ENCODE measurements at places on chromosomes 5 and 9.
A peak's percentile ranks its signal among the peaks of the same experiment; 100 is the strongest.

DNA sequence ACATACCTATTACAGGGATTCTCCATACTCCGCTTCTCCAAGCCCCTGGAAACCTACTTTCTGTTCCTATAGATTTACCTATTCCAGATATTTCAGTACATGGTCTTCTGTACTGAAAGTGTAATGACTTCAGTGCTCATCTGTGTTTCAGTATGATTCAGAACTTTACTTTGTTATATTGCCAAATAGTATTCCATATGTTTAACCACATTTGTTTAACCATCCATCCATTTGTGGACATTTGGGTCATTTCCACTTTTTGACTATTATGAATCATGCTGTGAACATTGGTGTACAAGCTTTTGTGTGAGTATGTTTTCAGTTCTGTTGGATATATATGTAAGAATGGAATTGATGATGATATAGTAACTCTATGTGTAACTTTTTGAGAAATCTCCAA, 188.9 kb downstream of the PDZD2 start:
- DNase-seq = no peak

DNA sequence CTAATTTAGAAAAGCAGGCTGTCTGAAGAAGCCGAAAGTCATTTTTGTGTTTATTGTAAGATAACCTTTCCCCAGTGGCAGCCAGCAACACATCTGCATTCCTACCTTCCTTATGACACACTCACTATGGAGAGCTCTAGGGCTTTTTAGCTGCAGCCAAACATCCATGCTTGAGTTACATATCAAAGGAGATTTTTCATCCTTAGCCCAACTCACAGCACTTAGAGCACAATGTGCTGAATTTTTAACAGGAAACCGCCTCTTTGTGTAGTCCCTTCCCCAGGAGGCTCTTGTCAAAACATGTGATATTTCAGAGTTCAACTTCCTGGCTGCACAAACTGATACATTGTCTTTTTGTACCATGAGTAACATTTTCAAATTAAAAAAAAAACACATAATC, 379.2 kb downstream of the CTNND2 start:
- no peak for DNase-seq

DNA sequence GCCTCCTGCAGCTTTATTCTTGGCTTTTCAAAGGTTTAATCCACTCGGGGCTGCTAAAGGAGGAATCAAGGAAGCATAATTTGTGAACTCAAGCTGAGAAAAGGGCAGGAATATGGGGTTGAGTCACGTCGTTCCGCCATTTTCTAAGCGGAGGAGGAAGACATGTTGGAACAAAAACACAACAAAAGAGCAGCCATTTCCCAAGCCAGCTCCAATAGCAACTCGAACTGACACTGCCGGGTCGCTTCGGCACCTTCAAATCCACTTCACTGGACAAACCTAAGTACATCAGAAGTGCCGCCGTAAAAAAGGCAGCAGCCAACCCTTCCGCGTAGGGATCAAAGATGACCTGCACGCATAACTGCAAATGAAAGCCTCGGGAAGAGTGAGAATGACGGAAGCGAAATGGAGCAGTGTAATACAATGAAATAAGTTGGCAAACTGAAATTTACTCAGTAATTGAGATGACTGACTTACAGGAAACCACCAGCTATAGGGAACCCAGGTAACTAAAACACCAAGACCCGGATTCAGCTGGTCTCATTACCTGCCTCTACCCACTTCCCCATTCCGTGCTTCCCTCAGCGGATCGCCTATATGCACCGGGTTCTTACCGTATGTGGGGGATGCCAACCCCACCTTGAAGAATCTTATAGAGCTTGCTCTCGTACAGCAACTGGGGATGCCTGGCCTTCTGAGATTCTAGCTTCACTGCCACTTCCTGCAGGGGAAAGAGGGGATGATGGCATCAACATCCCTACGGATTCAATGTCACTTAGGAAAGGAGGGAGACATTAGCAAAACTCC, 1.6 kb downstream of the CSNK1A1 start:
- peak; percentile 13 for DNase-seq

GRCh38 chr9:76873056-76873792, 32.7 kb downstream of the PRUNE2 start:
- no peak for DNase-seq

DNA sequence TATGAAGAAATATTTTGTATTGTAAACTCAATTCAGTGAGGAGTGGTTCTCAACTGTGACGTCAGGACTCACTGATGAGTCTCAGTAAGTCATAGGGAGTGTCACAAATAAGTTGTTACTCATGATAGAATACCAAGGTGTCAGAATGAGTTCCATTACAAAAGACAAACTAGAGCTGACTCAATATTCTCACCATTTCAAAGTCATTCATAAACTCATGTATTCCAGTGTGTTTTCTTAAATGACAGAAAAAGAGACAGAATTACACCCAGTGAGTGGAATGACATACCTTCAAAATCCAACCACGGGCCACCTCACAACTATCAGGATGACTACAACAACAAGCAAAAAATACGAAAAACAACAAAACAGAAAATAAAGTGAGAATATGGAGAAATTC, 321.5 kb downstream of the ENC1 start:
- DNase-seq = no peak

DNA sequence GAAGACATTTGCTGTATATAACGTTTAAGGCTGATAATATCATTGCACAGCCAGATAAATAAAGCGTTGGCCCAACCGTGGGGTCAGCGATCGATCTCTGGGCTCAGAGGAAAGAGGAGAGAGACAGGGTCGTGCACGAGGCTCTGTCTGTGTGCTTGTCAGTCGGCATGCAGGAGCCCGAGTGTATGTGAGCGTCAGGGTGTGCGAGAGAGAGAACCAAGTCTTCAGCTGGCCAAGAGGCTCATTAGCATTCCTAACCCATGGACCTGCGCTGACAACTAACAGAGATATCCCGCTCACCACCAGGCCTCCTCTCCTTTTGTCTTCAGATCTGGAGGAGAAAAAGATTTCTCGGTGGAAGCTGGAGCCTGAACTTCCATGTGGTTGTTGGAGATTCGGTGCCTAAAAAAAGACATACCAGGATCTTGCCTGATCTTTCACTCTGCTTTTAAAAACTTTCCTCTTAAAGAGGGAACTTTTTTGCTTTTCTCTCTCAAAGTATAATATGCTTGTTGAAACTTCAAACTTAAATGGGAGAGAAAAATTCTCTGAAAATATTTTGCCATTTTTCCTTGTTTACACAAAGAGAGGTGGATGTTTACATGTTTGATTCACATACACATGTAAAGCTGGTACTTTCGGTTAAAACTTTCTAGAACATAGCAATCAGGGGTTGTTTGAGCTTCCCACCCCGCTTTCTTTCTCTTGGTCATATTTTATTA, 16.5 kb downstream of the NR2F1 start:
- DNase-seq = no peak

- no peak for DNase-seq
Measured at GRCh38 chr5:56561-57290, 35.2 kb upstream of the PLEKHG4B start.

DNA sequence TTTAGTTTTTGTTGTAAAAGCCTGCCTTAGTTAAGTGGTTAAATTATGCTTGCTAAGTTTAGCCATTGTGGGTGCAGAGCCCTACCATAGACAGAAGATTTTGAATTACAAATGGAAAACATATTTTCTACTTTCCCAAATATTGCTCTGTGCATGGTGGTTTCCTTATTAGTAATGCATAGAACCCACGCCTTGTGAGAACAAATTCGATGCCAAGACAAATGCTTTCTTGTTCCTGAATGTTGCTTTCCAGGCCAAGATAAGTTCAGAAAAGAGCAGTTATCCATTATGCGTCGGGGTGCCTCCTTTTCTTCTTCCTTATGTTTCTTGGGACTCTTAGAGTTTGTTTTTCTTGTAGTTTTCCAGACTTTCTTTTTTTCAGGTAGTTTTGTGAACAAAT, 31.0 kb upstream of the GARNL3 start:
- DNase-seq = no peak

DNA sequence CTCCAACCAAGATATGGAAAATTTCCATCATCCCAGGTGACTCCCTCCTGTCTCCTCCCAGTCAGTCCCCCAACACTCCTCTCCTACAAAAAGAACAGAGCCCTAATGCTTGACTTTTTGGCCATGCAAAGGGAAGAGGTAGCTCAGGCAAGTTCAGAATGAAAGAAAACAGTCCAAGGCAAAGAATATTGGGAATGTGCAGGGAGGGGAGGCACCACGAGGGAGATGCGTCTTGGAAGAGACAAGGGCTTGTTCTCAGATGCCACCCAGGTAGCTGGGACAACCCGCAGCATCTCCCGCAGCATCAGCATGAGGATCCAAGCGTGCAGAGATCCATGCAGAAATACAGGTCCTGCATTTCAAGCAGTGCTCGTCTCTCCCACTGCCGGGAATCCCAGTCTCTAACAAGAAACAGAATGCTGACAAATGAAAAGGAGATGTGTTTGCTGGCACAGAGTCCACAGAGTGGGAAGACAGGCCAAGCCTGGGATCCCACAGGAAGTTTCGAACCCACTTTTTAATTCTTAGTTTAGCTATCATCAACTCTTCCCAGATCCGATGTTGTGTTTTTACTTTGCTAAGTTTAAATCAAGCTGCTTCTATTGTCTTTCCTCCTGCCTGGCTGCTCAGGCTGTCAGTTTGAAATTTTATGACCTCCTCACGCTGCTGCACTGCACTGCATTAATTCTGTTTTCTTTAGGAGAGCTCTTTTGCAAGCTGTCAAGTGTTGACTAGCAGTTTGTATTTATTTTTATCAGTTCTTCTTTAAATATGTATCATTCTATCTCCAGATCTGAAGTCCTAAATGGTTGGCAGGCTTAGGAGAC, 86.8 kb upstream of the OSMR start:
- no peak for DNase-seq

DNA sequence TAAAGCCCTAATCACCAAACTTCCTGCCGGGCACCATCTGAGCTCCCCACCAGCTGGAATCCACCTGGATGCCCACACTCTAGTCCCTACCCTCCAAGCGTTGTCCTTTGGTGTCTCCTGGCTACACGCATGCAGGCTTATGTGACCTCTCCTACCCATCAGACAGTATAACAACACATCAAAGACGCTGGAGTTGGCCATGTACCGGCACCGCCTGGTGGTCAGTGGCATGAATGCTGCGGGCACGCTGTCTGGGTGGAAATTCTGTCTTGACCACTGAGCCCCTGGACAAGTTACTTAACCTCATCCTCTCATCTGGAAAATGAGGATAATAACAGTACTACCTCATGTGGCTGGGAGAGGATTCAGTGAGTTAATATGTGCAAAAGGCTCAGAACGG, 23.4 kb upstream of the CORO2A start:
- no peak for DNase-seq

GRCh38 chr9:31290731-31291130, 1093.7 kb upstream of the ACO1 start:
- no peak for DNase-seq

DNA sequence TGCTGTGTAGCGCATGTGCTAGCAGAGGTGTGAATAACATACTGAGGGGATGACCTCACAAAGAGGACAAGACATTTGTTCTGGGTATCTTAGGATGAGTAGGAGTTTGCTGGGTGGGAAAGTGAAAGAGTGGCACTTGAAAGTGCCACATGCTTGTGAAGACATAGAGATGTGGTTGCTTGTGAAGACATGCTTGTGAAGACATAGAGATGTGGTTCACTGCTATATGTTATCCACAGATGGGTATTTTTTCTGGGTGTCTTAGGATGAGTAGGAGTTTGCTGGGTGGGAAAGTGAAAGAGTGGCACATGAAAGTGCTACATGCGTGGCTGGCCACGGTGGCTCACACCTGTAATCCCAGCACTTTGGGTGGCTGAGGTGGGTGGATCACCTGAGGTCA, 63.6 kb downstream of the MAST4 start:
- DNase-seq = no peak

DNA sequence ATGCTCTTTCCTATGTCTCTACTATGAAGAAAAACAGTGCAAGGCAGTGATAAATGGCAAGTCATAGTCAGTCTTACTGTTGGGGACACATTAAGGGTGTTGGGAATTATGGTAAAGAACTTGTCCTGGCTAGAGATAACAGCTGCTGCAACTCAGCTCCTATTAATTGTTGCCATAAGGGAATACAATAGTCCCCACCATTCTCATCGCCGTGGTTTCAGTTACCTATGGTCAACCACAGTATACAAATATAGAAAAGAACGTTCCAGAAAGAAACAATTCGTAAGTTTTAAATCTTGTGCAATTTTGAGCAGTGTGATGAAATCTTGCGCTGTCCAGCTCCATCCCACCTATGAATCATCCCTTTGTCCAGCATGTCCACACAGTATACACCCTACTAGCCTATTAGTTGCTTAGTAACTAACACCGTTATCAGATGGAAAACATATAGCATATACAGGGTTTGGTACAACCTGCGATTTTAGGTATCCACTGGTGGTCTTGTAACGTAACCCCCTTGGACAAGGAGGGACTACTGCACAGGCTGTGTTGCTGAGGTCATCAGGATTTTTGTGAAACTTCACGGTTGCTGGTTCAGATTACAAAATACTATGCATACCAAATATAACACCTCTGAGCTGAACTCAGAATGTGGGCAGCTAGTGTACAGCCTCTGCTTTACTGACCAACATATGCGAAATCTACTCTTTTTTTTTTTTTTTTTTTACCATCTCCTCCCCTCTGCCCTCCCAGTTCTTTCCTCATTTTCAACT, 53.5 kb downstream of the ZFR start:
- no peak for DNase-seq

GRCh38 chr5:160978944-160979343, 126.9 kb upstream of the ATP10B start:
- no peak for DNase-seq

GRCh38 chr5:181069767-181070491, 29.9 kb downstream of the BTNL9 start:
- no peak for DNase-seq

DNA sequence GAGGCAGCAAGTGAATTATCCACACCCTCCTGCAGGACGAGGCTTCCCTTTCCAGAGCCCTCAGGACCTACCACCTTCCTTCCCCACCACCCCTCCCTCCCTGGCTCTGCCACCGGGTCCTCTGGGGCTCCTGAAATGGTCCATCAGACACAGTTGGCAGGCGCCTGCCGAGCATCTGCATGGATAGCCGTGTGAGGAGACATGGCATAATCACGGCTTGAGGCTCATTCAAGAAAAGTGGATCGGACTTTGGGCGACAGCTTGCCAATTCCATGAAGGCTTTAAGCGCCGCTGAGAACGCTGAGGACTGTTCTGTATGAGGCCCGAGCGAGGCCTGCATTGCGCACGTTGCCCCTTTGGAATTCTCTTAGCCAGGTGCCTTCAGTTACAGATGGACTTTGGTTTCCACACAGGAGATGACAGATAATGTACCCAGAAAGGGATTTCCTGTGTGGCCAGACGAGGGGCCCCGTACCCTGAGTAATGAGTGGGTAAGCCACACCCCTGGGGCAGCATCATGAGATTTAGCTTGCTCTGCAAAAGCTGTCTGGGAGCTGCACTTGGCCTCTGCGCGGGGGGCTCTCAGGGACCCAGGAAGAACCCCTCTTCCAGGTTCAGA, 179.8 kb downstream of the OLFM1 start:
- no peak for DNase-seq

DNA sequence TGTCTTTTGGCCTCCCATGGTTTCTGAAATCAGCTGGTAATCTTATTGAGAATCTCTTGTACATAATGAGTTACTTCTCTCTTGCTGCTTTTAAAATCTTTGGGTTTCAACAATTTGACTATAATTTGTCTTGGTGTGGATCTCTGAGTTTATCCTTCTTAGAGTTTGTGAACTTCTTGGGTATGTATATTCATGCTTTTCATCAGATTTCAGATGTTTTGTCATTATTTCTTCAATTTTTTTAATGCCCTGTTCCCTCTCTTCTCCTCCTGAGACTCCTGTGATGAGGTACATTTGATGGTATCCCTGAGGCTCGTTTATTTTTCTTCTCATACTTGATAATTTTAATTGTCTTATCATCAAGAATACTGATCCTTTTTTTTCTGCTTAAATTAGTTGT, 2.2 kb upstream of the CCL21 start:
- DNase-seq = no peak

Data from stimulated activated CD4-positive, alpha-beta T cell treated with anti-CD3 and anti-CD28 coated beads, Interleukin-4, amount 100 ng/mL, for 4 hours (primary cell).